GM18507 (cell line): ENCODE measurements at places on chromosomes 1 and 21.

DNA sequence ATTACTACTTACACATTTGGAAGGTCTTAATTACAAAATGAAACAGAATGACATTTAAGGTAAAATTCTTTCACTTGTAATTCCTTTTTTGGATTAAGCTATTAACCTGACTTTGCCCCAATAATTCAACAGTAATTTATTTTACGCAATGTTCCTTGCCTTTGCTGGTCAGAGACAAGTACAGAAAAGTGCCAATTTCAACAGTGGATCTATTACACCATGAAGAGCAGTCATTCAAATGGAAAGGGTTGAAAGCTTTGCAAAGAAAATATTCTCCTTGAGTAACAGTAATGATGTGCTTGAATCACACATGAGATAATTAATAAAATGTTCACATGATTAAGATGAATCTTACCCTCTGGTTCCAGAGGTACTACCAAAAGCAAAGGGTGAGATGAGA is 84.7 kb downstream of the APP start:
- no peak for DNase-seq

DNA sequence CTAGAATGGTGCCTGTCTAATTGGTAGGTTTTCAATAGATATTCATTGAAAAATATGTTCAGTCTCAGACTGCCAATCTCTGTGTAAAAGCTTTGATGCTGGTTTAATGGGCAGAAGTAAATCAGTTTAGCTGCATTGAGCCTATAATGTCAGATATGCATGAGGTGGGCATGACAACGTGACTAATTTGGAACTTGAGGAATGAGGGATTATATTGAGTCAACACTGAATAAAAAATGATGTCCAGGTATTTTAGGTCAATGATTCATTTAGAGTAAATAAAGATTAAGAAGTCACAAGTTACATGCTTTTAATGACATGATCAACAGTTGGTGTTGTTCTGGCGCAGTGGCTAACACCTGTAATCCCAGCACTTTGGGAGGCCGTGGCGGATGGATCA is 3.0 kb downstream of the WDR3 start:
- DNase-seq, result no peak

DNA sequence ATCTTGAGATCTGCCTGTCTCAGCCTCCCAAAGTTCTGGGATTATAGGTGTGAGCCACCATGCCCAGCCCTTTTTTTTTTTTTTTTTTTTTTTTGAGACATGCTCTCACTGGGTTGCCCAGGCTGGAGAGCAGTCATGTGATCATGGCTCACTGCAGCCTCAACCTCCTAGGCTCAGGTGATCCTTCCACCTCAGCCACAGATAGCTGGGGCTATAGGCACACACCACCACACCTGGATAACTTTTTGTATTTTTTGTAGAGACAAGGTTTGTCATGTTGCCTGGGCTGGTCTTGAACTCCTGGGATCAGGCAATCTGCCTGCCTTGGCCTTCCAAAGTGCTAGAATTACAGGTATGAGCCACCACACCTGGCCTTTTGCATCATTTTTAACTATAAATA is 17.7 kb upstream of the PRRC2C start:
- no peak for DNase-seq

DNA sequence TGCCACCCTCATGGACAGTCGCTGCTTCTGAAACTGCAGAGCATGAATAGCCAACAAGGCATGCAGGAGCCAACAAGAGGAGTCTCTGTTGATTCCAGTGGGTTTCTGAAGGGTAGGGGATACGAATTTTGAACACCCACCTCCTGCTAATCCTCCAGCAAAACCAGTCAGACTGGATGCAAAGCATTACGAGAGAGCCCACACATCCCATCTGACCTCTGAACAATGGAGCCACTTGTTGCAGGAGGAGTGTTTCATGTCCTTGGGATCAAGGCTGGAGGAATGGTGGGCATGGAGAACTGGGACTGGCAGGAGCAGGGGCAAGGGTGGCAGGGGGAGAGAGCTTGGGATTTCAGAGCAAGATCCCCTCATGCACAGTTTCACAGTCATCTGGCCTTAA is 1.6 kb downstream of the VTCN1 start:
- no peak for DNase-seq

GRCh38 chr1:93907718-93908117 is 1.5 kb downstream of the GCLM start:
- no peak for DNase-seq

- no peak for DNase-seq
Measured at GRCh38 chr1:34360574-34360973, 183.9 kb downstream of the C1orf94 start.
